NCI-H1092 treated with DMSO at 0.1 percent for 48 hours (cell line): ENCODE measurements at places on chromosomes 5 and 9.
A peak's percentile ranks its signal among the peaks of the same experiment; 100 is the strongest.

GRCh38 chr5:159402856-159403255 lies 72.6 kb upstream of the IL12B start:
- DNase-seq, result no peak

GRCh38 chr9:134350416-134350994 lies 24.2 kb downstream of the RXRA start:
- no peak for DNase-seq

GRCh38 chr9:722388-722980 lies 119.0 kb upstream of the DMRT1 start:
- no peak for DNase-seq

DNA sequence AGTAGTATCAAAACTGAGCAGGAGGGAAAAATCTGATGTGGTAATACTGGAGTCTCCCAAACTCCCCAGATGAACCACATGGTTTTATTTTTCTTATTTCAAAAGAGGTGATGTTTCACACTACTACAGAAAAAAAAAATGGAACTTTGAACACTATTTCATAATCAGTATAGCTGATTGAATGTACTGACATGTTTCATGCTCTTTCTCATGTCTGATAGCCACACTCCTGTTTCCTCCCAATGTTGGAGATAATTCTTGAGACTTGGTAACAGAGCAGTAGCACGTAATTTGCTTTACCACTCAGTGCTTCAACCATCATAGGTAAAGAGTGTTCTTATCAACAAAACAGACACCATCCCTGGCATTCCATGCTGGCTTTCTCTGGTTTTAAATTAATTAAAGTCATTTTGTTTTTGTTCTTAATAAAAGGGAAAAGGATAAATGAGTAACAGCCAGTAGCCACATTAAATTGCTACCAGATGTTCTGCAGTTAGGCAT lies 85.2 kb downstream of the MUSK start:
- no peak for DNase-seq

DNA sequence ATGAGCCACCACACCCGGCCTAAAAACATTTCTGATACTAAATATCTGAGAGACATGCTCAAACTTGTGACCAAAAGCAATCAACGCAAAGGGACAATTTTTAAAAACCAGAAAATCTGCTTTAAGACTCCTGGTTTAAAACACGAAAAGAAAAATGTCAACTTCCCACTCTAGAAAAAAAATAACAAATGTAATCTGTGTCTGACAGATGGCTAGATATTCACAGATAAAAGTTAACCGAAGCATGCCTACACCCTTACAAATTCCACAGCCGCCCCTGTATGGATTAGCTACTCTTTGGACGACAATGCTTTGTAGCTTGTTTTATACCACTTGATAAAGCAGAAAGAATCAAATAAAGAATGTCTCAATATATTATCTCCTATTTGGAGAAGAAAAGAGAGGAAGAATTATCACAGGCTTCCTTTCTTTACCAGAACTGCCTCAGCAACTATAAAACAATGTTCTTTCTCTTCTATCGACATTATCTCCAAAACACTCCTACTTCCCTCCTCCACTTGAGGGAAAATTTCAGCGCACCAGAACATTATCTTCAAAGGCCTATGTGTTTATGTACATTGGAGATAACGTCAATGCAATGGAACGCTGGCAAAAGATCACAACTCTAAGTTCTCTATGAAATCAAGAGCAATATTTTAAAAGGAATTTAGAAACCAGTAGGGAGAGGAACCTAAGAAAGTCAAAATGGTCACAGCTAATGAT lies 26.2 kb downstream of the CEMIP2 start:
- DNase-seq, result no peak

- DNase-seq, result no peak
Observed at GRCh38 chr5:27854243-27854852, 816.0 kb upstream of the CDH9 start.

GRCh38 chr5:159773062-159773924 lies 143.0 kb upstream of the ADRA1B start:
- peak; percentile 29 for DNase-seq

DNA sequence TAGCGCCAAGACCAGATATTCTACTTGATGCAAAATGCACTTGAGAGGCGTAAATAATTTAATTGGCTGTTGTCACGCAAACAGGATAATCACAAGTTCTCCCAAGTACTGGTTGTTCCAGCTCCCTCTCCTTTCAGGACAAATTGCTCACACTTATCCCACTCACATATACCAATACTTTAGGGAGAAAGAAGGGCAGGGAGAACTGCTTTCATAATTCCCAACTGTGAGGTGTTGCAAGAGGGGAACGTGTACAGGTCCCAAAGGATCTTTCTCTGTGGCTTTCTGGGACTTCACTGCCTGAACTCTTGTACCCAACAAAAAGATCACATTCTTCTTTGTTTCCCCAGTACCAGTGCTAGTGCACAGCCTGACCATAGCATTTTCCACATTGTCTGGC lies 21.5 kb upstream of the TGFBI start:
- no peak for DNase-seq

DNA sequence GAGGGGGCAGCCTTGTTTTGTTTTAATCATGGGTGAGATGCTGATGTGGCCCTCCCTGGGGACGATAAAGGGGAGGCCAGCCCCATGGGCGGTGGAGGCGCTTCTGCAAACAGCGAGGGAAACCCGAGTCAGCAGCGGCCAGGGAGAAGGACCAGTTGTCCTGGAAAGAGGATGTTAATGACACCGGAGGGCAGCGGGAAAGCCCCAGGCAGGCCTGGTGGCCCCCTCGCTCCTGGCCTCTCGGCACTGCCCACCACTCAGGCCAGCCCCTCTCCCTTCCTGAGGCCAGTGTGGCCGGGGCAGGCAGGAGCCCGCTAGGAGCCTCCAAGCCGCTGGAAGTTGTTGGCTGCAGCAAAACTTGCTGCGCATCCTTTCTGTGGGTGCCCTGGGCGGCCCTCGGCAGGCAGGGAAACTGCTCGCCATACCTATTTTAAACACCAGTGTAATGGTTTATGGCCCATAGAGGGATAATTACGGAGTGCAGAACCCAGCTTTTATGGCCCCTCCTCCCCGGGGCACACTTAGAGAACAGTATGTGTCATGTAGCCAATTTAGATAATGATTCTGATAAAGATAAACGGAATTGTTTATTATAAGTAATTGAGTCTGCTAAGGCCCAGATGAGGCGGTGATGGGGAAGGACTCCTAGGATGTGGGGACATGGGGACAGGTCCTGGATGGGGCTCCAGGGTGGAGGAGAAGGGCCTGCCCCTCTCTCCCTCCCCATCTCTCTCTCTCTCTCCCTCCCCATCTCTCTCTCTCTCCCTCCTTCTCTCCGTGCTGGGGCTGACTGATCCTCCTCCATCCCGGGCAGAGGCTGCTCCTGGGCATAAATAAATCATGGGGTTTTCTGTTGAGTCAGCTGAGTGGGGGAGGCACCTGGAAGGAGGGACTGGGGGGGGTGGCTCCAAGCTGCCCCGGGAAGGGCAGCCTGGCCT lies 36.9 kb downstream of the LMX1B start:
- DNase-seq, result no peak

GRCh38 chr9:14246951-14247350 lies 67.0 kb downstream of the NFIB start:
- DNase-seq, result no peak

GRCh38 chr5:44953078-44953477 lies 144.3 kb downstream of the MRPS30 start:
- no peak for DNase-seq

DNA sequence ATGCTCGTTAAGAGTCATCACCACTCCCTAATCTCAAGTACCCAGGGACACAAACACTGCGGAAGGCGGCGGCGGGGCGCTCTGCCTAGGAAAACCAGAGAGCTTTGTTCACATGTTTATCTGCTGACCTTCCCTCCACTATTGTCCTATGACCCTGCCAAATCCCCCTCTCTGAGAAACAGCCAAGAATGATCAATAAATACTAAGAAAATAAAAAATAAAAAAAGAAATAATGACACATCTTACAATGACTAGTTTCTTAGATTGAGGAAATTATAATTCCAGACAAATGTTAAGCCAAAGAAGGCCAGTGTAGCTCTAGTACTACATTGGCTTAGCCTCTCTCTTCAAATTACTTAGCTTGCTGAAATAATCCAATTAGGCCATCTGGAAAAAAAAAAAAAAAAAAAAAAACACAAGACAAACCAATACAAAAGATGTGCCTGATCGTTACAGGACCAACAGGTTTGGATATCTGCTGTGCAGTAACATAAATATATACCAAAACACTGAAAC lies 58.0 kb downstream of the ANXA2R start:
- DNase-seq, result peak; percentile 23

DNA sequence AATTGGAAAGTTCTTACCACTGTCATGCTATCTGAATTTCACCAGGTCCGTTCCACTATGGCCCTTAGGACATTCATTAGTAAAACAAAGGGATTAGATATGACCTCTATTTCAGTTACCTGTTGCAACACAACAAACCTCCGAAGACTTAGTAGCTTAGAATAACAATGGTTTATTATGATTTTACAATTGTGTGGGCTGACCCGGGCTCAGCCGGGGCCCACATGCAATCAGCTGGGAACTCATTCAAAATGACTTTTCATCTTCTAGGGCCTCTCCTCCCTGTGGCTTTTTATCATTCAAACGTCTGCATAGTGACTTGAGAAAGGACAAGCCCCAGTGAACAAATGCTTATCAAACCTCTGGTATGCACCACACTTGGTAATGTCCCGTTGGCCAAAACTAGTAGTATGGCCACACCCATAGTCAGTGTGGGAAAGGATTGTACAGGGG lies 2.3 kb upstream of the FBXW11 start:
- DNase-seq, result no peak

DNA sequence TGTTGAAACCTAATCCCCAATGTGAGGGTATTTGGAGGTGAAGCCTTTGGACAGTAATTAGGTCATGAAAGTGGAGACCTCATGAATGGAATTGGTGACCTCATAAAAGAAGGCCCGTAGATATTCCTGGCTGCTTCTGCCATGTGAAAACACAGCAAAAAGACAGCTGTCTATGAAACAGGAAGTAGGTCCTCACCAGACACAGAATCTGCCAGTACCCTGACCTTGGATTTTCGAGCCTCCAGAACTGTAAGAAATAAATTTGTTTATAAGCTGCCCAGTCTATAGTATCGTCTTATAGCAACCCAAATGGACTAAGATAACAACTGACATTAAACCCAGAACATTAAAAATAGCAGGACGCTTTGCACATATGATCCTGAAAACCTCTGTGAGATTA lies 371.1 kb downstream of the SPOCK1 start:
- no peak for DNase-seq

GRCh38 chr9:13688223-13688989 lies 408.9 kb upstream of the MPDZ start:
- DNase-seq, result no peak

- DNase-seq, result no peak
Observed at GRCh38 chr5:108124596-108124995, 257.3 kb downstream of the FBXL17 start.

GRCh38 chr9:97475059-97475458 lies 26.4 kb upstream of the TMOD1 start:
- DNase-seq, result no peak

DNA sequence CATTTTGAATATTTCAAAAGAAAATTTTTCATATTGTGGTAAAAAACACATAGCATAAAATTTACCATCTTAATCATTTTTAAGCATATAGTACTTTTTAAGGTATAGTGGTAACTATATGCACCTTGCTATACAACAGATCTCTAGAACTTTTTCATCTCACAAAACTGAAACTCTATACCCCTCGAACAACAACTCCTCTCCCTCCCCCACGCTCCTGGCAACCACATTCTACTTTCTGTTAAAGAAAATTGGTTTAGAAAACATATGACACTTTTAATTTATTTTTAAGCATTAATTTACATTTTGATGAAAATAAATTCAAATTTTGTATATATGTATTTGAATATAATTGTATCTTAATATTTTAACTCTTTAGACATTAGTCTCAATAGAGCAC lies 147.2 kb upstream of the EFNA5 start:
- DNase-seq, result no peak

DNA sequence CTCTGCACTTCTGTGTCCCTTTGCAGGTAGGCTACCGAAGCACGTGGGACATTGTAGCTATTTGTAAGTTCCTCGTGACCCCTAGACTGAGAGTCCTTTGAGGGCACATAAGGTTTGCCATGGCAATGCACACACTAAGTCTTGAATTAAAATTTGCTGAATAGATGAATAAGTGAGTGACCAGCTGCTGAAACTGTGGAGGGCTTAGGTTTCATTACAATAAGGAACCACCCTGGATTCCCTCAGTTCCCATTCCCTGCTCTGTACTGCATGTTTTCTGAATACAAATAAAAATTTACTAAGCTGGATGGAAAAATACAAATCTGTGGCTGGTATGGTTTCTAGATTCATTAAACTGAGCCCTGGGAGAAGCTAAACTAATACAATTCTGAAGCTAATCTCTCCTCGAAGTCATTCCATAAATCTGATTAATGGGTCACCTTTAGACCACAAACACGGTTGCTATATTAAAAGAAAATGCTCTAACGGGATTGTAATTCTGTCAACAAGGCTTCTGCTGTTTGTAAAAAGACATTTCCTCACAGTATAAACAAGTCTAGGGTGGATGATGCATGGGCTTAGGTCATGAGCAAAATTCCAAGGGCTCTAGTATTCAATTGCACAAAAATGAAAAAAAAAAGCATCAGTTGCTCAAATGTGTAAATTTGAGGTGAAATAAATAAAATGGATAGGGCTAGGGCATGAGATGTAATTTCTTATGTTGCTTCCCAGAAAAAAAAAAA lies 172.3 kb downstream of the ATP10B start:
- DNase-seq, result no peak

- DNase-seq, result no peak
Observed at GRCh38 chr5:113800686-113801085, 287.2 kb downstream of the YTHDC2 start.

GRCh38 chr5:7576023-7576715 lies 180.2 kb downstream of the ADCY2 start:
- no peak for DNase-seq

DNA sequence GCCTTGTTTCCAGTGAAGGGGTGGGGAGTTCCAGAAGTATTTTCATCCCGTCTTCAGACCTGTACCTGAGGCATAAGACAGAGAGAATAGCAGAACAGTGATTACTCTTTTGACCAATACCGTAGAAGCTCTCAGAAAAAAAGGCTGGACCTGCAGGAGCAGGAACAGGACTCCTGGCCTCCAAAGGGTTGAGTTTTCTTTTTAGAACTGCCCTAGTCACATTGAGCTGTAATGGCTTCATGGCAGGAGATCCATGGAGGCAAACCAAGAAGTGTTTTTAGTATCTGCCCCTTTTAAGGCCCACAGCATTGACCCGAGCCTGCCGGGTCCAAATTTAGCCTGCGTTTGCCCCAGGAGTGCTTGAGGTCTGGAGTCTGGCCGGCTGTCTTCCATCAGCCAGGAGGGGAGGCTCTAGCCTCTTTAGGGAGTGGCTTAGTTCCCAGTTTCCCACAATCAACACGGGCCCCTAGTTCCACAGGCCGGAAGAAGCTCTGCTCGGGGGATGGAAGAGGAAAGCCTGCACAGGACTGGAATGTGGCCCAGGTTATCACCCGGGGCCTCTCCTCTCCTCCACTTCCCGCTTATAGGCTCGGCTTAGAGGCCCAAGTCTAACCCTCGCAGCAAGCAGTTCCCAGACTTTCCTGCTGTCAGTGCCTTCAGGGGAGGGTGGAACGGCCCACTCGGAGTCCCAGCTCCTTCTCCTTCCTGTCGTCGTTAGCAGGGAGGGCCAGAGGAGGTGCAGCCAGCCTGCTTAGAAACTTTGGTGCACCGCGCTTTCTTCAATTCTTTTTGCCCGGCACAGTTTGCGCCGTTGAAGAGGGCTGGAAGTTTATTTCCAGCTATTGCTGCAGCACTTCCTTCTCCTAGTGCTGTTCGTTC lies 80.7 kb downstream of the C9orf152 start:
- DNase-seq, result no peak

GRCh38 chr5:1554410-1554967 lies 30.7 kb upstream of the LPCAT1 start:
- DNase-seq, result no peak

- no peak for DNase-seq
Observed at GRCh38 chr5:173790177-173790719, 97.9 kb upstream of the CPEB4 start.
